Mucosa of gallbladder (tissue), 1 donor: ENCODE measurements at places on chromosomes 6 and 20. TPM values are rescaled to one million over a fixed set of nuclear protein-coding genes. Genes with fewer than 3 reads are reported as not detected.

- no peak for DNase-seq
Measured at GRCh38 chr6:42007286-42008137, 42.8 kb upstream of the TAF8 start.

- DNase-seq: peak; percentile 60
Measured at GRCh38 chr6:43278524-43279078, 19.5 kb upstream of the SLC22A7 start.

- no peak for DNase-seq
Measured at GRCh38 chr6:4169028-4169789, 33.8 kb upstream of the ECI2 start.

- DNase-seq: no peak
Measured at GRCh38 chr6:149493761-149494320, 9.0 kb upstream of the ZC3H12D start.

- no peak for DNase-seq
Measured at GRCh38 chr6:163314791-163315470, 99.6 kb upstream of the QKI start.

DNA sequence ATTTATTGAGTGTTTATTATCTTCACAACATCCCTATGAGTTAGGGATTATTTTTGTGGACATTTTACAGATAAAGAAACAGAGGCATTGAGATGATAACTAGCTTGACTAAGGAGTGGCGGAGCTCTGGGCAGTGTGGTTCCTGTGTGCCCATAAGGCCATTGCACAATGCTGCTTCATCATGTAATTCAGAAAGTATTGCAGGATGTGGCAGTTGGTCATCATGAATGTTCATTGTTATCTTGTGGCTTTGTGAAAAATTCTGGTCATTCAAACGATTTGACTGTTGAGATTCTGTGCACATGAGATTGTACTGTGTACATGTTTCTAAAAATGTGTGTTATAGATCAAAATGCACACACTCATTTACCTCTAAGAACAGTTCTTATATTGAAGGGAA is 150.8 kb downstream of the ESR1 start:
- no peak for DNase-seq

GRCh38 chr6:167572106-167572505 is 247.2 kb downstream of the TTLL2 start:
- no peak for DNase-seq

GRCh38 chr6:106275692-106276091 is 49.9 kb downstream of the ATG5 start:
- no peak for DNase-seq

DNA sequence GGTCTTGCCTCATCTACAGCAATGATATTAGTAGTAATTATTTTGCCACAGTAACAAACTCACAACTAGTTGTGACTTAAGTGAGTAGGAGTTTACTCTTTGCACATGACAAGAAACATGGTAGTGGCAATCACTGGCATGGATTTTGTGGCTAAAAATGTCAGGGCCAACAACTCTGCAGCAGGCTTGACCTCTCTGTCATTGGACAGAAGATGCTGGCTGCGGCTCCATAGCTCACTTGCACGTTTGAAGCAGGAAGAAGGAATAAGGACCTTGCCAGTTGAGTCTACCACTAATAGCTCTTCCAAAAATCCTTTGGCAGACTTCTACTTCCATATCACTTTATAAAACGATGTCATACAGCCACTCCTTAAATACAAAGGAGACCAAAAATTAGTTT is 117.3 kb downstream of the ADGRG6 start:
- no peak for DNase-seq

TGM3 gene
- 1.4 TPM for total RNA-seq

OR12D1 gene
- total RNA-seq: not detected

ADGB gene
- total RNA-seq: not detected

TSPYL4 gene
- 29.5 TPM for total RNA-seq
